ENCODE measurements at places on chromosomes 13 and 19.

- DNase-seq, result no peak
Measured at GRCh38 chr19:31962561-31962996, 382.8 kb upstream of the ZNF507 start.

GRCh38 chr13:46795321-46795720 is 1.6 kb downstream of the ESD start:
- no peak for DNase-seq

DNA sequence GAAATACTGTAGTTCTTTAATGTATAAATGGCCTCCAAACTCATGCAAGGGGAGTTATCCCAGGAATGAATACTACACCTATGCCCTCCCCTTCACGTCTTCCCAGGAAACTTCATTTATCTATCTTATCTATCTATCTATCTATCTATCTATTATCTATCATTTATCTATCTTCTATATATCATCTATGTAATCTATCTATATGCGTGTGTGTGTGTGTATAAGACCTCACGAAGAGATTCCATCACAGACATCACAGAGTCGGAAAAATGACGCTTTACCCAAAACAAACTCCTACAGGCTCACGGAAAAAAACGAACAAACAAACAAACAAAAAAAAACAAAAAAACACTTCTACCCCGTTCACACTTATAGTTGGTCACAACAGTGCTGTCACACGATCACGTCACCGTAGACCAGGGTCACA is 486 bp downstream of the ZNF529 start:
- no peak for DNase-seq

DNA sequence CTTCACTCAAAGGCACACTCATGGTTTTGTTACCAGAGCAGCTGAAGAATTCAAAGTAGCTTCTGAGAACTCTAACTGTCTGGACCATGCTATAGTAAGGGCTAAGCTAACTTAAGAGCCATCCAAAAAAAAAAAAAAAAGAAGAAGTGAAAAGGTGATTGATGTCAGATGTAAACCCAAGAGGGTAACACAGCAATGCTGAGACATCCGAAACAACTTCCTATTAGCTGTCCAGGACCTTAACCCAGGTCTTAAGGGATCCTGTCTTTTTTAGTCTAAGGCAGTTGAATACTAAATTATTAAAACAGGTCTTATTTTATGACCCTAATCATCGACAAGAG is 11.2 kb upstream of the RAB20 start:
- no peak for DNase-seq

- no peak for DNase-seq
Measured at GRCh38 chr13:32037471-32037870, 5.9 kb downstream of the FRY start.

DNA sequence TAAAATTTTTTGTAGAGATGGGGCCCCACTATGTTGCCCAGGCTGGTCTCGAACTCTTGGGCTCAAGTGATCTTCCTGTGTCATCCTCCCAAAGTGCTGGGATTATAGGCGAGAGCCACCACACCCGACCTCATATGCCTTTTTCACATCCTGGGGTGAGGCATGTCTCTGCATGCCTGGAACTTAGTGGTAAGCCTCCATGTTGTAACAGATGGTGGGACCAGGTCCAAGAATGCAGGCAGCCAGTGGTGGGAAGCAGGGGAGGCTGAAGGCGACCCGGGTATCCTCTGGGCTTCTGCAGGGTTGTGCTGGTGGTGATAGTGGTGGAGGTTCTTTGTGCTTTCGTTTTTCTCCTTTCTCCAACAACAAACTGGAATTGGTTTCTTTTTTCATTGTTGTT is 30.1 kb upstream of the CCDC124 start:
- no peak for DNase-seq

GRCh38 chr19:46954502-46954992 is 65.1 kb upstream of the NPAS1 start:
- no peak for DNase-seq

- DNase-seq, result no peak
Measured at GRCh38 chr13:111491021-111491420, 170.6 kb downstream of the TEX29 start.

DNA sequence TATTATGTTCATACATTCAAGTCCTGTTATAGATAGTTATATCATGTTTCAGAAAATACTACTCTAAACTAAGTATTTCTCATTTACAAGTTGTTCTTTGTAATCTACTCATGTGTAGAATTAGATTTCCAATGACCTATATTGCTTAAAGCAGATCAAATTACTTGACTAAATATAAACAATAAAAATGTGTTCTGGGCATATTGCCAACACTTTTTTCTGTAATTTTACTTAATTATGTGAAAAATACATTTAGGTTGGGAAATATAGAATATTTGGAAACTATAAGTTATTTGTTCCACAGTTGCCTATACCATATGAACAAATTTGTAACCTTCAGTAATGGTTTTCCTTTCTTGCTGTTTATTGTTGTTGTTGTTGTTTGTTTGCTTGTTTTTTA is 275.2 kb upstream of the PCDH9 start:
- no peak for DNase-seq

- no peak for DNase-seq
Measured at GRCh38 chr13:21852043-21852442, 181.2 kb downstream of the FGF9 start.

GRCh38 chr19:55640577-55641425 is at the start of gene ZNF580:
Gene ZNF580 (plus strand): TSS chr19:55641002. CDS start chr19:55642509, 1,507 bp downstream.
- DNase-seq, result no peak

DNA sequence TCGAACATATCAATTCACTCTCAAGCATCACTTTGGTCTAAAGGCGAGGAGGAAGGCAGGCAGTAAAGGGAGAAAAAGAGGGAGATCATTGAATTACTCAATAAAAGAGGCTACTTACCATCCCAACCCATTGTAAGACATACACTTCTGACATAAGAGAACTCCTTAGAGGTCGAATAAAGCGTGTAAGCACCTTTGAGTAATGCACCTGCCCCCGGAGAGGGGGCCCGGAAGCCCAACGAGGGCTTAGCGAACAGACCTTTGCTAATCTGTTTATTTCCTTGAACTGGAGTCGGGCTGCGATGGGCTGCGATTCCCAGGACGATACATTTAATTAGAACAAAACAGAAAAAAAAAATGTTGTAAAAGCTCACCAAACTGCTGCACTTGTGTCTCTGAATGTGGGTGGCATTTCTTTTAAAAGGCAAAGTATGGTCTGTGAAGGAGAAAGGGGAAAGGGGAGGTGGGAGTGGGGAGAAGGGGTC is 3.0 kb downstream of the ZC3H4 start:
- DNase-seq, result peak; percentile 33

DNA sequence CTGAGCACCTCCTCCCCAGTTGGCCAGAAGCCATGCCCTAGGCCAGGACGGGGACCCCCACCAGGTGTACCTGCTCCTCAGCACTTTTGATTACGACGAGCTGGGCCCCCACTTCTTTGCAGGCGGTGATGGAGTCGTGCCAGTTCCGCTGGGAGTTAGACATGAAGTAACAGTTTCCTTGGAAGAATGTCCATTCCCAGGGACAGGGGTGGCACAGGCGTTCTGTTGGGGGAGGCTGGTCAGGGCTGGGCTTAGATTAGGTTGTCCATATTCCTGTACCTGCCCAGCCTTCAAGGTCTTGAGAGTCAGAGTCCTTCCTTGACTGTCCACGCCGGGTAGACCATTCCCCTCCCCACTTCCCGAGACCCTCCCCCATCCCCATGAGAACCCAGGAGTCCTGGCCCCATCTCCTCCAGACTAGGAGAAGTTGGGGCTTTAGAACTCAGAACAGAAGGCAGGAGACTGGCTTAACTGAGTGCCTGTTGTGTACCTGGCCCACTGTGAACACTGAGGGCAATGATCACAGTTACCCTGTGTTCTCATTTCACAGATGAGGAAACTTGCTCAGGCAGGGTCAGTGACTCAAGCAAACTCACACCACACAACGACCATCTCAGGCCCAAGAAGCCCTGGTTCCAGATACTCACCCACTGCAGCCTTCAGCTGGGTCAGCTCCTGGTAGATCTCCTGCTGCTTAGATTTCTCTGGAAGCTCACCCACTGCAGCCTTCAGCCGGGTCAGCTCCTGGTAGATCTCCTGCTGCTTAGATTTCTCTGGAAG is 2.3 kb downstream of the CD209 start:
- no peak for DNase-seq

DNA sequence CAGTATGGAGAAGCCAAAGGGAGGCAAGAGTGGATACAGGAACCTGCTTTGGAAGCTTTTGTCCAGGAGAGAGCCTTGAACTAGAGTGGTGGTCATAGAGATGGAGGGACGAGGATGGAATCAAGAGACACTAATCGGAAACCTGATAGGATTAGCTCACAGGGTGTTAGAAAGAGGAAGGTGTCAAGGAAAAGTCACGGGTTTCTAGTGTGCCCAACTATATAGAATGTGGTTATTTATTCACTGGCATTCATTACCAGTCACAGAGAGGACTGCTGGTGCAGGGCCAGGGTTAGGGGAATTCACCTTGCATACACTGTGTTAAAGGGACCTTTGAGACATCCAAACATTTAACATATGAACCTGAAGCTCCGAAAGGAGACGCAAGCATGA is 43.4 kb upstream of the URAD start:
- no peak for DNase-seq

DNA sequence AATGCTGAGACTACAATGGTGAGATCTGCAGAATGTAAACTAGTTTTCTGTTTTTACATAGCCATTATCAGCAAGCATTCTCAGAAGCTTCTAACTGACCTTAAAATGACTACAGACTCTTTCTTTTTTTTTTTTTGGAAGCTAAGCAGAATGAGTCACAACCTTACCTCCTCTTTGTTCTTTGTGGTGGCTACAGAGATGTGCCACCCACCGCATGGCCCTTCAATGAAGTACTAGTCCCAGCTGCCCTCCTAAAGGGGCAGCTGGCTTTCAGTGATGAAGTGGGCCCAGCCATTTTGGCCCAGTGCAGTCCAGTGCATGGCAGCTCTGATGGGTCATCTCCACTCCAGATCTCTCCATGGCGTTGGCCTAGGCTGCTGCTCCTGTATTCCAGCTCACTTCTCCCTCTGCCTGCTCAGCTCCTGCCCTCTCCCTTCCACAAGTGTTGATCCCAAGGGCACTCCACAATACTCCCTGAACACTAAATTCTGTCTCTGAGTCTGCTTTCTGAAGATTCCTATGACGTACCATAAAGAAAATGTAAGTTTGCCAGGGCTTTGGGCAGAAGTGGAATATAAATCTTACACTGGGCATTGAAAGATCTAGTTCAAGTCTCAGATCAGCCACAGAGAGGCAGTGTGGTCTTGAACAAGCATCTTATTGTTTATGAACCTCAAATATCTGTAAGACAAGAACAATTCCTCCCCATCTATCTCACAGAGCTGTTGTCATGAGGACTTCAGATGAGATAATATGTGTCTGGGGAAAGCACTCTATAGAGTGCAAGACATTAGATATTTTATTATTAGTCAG is 85.6 kb downstream of the RXFP2 start:
- no peak for DNase-seq

- DNase-seq, result no peak
Measured at GRCh38 chr13:79937771-79938216, 403.1 kb downstream of the SPRY2 start.

GRCh38 chr19:53927739-53928138 is 18.7 kb downstream of the CACNG7 start:
- no peak for DNase-seq

GRCh38 chr19:32771596-32771995 is 52.0 kb downstream of the TDRD12 start:
- DNase-seq, result no peak

DNA sequence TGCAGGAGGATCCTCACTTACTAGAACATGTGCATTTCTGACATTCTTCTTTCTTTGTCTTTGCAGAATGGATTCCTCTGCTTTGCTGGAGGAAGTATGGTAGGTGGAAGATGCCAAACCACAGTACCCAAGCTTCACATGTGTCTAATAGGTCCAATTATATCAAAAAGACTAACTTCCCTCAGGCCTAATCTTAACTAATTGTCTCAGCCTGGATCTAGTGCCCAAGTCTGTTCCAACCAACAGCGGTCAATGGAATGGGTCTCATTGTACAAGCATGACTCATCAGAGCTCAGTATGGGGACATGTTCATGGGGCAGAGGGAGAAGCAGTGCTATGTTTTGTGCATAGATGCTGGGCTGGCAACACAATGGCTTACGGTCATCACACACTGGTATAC is 81.6 kb upstream of the CSNK1A1L start:
- no peak for DNase-seq

- DNase-seq, result no peak
Measured at GRCh38 chr13:70023516-70023915, 84.1 kb upstream of the ATXN8OS start.

DNA sequence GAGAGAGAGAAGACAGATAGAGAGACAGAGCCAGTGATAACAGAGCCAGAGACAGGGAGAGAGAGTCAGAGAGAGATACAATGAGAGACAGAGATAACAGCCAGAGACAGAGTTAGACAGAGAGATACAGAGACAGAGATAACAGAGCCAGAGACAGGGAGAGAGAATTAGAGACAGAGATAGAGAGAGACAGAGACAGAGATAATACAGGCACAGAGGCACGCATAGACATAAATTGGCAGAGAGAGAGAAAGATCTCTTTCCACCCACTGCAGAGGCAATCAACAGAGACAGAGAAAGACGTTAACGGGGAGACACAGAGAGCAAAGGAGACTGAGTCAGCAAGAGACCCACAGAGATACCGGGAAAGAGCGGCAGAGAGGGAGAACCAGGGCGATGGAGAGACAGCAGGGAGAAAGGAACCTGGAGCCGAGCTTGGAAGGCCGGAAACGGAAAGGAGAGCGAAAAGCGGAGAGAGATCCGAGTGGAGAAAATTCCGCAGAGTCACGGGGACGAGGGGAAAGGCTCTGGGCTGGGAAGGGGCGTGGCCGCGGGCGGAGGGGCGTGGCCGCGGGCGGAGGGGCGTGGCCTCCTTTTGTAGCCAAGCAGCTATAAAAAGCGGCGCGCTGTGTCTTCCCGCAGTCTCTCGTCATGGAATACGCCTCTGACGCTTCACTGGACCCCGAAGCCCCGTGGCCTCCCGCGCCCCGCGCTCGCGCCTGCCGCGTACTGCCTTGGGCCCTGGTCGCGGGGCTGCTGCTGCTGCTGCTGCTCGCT is at the start of gene TNFSF9:
TNFSF9 (plus strand) TSS at position 641 of the 777 bp plus-strand sequence; CDS start at position 652, 11 bp downstream.
- peak; percentile 61 for DNase-seq

DNA sequence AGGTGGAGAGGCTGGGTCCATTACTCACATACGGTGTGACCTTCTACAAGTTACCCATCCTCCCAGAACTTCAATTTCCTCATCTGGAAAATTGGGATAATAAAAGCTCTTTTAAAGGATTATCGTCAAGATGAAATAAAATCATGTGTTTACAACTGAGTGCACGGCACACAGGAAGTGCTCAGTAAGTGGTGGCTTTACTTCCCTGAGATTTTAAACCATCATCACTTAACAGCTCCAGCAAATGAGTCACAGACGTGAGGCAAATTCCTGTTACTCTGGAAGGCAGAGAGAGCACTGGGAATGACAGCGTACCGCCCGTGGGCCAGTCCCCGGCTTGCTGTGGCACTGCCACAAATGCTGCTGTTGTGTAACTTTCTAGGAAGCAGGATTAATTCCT is 64.1 kb downstream of the MRPL57 start:
- DNase-seq, result no peak

GRCh38 chr19:15274477-15274876 is 42.2 kb upstream of the EPHX3 start:
- no peak for DNase-seq

DNA sequence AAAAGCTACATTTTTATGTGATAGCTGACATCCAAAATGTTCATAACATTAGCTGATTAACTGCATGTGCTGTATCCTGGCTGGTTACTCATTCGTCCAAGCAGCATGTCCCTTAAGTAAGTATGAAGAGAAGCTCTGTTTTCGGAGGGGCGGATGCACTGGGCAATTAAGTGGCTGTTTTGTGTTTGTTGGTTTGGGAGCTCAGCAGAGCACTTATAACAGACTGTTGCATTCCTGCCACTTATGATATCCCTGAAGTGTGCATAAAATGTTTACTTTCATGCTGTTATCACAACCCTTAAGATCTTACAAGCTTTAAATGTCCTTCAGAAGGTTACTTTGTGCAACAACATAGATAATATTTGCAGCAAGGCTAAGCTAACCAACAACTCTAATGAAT is 264.1 kb downstream of the NALCN start:
- no peak for DNase-seq
